Tracheal epithelial cell (primary cell): ENCODE measurements at places on chromosomes 1 and 21. TPM values are rescaled to one million over a fixed set of nuclear protein-coding genes. Genes with fewer than 3 reads are reported as not detected.

Gene OR10J1
- under 0.01 TPM in 1 of 2 replicates, not detected in the other for total RNA-seq

Gene OR2T35
- not detected in 2 replicates for total RNA-seq

Gene ATP5PB
- 239 and 249 TPM in 2 replicates for total RNA-seq

Gene SLC1A7
- total RNA-seq = not detected in 2 replicates

Gene CDC20
- total RNA-seq = 2.3 and 12.0 TPM in 2 replicates

Gene ALG14
- total RNA-seq = 0.64 and 1.2 TPM in 2 replicates

Gene UTS2
- not detected in 2 replicates for total RNA-seq

Gene C1orf210
- total RNA-seq = 3.1 and 4.5 TPM in 2 replicates

Gene ENAH
- total RNA-seq = 68.4 and 72.3 TPM in 2 replicates

Gene ADAMTS4
- total RNA-seq = under 0.01 TPM in 2 replicates

Gene PLD5
- total RNA-seq = 0.21 and 0.96 TPM in 2 replicates

Gene CFH
- 19.3 and 37.3 TPM in 2 replicates for total RNA-seq

Gene SLFNL1
- under 0.01 TPM in 1 of 2 replicates, not detected in the other for total RNA-seq

Gene PLEKHO1
- 3.8 and 18.3 TPM in 2 replicates for total RNA-seq

Gene S100A1
- not detected in 2 replicates for total RNA-seq

Gene SPRR2F
- not detected in 2 replicates for total RNA-seq

Gene TM2D1
- 60.5 and 70.6 TPM in 2 replicates for total RNA-seq

Gene SIM2
- total RNA-seq = 0.21 and 0.96 TPM in 2 replicates

Gene SOX13
- 6.0 and 7.2 TPM in 2 replicates for total RNA-seq

Gene PCP4L1
- 0.24 TPM in 1 of 2 replicates, not detected in the other for total RNA-seq

Gene SERPINC1
- 0.24 TPM in 1 of 2 replicates, not detected in the other for total RNA-seq

Gene OR2L8
- total RNA-seq = not detected in 2 replicates

Gene KLHDC7A
- total RNA-seq = 1.2 TPM in 1 of 2 replicates, not detected in the other

Gene CRYBG2
- total RNA-seq = 36.9 and 51.1 TPM in 2 replicates

Gene TNFRSF14
- 16.0 and 22.7 TPM in 2 replicates for total RNA-seq

Gene THEM5
- not detected in 2 replicates for total RNA-seq

Gene UQCRHL
- 1.4 and 2.6 TPM in 2 replicates for total RNA-seq

Gene IGSF5
- total RNA-seq = not detected in 2 replicates

Gene KIF26B
- 3.0 and 3.1 TPM in 2 replicates for total RNA-seq

Gene IBA57
- total RNA-seq = 3.9 and 7.0 TPM in 2 replicates

Gene ADGRB2
- 0.21 and 0.72 TPM in 2 replicates for total RNA-seq

Gene STUM
- not detected in 2 replicates for total RNA-seq

Gene RUNX3
- 0.48 and 0.85 TPM in 2 replicates for total RNA-seq

Gene CHODL
- total RNA-seq = 0.48 TPM in 1 of 2 replicates, not detected in the other

Gene FCRL5
- total RNA-seq = not detected in 2 replicates

Gene GTF2B
- 34.1 and 41.2 TPM in 2 replicates for total RNA-seq

Gene FCRL2
- total RNA-seq = not detected in 2 replicates

Gene CNR2
- not detected in 2 replicates for total RNA-seq

Gene VANGL2
- total RNA-seq = 6.6 and 8.4 TPM in 2 replicates

Gene RHD
- not detected in 2 replicates for total RNA-seq

Gene CCT8
- total RNA-seq = 277 and 286 TPM in 2 replicates

Gene ANKRD35
- total RNA-seq = 0.24 and 2.6 TPM in 2 replicates

Gene HSD3B1
- total RNA-seq = not detected in 2 replicates

Gene TAS1R1
- total RNA-seq = not detected in 2 replicates

Gene RHOU
- total RNA-seq = 0.43 and 0.48 TPM in 2 replicates

Gene MX2
- total RNA-seq = 0.21 and 0.24 TPM in 2 replicates

Gene SPATA17
- 0.96 and 1.1 TPM in 2 replicates for total RNA-seq

Gene KRTAP19-5
- total RNA-seq = not detected in 2 replicates

Gene DNASE2B
- not detected in 2 replicates for total RNA-seq

Gene TSNAX
- 26.2 and 30.4 TPM in 2 replicates for total RNA-seq
